ENCODE measurements at places on chromosomes 12 and 14.
A peak's percentile ranks its signal among the peaks of the same experiment; 100 is the strongest.

GRCh38 chr12:128571906-128572810 lies 251.6 kb downstream of the SLC15A4 start:
- no peak for DNase-seq

DNA sequence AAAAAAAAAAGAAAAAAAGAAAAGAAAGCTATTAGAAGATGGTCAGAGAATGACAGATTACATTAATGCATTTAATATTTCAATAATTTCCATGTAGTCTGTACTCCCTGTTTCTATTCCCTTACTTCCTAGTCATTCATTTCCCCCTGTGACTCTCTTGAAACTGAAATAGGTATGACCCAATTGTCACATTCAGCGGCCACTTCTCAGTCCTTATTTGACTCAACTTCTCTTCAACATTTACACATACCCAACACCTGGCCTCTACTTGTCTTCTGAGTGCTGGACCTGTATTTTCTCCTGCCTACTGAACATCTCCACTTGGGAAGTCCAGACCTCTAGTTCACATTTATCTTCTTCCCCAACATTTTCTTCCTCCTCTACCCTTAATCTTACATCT lies 7.2 kb downstream of the EEA1 start:
- no peak for DNase-seq

DNA sequence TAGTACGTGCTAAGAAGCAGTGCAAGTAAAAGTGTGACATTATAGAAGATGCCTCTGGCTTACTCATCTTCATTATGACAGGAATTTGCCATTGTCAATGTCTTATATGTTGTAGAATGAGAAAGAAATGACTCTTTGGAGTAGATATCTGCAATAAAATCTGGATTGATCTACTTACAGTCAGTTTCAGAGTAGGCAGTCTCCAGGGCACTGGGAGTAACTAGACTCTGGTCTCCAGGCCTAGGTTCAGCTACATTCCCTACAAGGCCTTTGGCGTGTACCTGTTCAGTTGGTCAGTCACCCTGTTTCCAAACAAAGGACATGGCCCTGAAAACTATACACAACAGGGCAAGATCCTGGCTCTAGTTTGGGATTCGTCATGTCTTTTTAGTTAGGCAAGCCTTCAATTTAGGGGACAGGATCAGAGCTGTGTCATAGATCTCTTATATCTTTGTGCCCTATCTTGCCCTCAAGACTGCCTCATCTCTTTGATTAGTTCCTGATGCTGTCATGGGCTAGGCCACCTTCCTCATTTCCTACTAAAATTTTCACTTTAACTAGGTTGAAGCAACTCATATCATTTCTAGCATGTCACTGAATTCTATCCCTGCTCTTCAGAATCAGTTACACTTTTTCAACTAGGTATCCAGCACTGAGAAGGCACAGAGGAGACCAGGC lies 410.0 kb downstream of the RAD51B start:
- no peak for DNase-seq

GRCh38 chr12:43550831-43551271 lies 1.2 kb downstream of the ADAMTS20 start:
- no peak for DNase-seq

DNA sequence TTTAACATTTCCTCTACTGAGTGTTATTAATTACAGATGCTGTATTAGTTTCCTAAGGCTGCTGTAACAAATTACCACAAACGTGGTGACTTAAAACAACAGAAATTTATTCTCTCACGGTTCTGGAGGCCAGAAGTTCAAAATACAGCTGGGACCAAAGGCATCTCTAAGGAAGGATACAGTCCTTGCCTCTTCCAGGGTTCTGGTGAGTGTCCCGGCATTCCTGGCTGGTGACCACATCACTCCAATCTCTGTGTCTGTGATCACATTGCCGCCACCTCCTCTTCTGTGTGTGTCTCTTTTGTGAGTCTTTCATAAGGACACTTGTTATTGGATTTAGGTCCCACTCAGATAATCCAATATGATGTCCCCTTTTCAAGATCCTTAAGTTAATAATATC lies 85.1 kb upstream of the CCDC198 start:
- DNase-seq: no peak

- DNase-seq: no peak
Observed at GRCh38 chr12:117031843-117032592, 67.2 kb downstream of the TESC start.

DNA sequence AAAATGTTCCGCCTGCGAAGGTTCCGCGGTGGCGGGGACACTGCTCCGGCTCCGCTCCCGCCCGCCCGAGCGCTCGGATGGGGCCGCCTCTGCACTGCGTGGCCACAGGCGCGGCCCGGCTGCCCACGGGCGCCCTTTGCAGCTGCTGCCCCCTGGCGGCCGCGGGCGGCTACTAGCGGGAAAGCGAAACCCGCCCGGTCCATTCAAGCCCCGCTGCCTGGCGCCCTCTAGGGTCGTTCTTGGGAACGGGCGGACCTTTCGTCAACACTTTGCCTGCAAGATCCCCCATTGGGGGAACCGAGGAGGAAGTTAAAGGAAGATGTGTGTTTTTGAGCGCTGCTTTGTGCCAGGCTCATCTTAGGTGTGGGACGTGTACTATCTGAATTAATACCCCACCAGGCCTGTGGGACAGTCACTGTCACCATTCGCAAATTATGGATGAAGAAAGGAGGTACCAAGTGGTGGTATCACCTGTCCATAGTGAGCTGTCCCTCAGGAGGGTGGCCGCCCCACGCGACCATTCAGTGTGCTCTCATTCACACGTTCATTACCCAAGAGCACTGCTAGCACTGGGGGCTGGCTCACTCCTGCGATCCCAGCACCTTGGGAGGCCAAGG lies 19.4 kb downstream of the GPR132 start:
- DNase-seq: peak; percentile 80

DNA sequence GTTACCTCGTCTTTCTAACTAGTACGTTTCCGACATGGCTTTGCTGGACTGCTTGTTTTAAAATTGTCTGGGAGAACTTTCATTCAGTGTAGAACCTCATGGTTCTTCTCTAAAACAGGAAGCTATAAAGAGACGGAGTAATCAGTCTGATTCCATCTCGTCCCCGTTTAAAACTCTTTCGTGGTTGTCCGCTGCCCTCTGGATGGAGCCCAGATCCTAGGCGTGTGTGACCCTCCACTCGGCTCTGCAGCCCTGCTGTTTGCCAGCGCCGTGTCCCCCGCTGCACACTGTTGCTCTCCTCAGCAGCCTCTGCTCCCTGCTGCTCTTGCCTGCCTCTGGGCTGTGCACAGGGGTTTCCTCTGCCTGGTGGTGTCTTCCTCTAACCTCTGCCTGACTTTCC lies 50.2 kb downstream of the SLC8B1 start:
- no peak for DNase-seq

DNA sequence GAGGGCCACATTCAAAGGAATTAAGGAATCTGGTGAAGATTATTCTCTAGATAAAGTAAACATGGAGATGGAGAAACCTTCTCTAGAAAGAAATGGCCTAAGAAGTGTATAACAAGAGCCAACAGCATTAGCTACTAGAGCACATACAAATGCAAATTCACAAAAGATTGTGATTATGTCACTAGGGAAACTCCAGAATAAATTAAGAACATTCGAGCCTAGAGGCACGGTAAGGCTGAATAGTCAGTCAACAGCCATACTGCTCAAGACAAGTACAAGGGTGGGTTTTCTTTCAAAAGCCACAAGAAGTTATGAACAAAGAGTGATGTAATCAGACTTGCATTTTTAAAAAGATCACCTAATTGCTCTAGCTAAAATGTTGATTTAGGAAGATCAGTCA lies 25.4 kb downstream of the PPP4R3A start:
- DNase-seq: no peak

DNA sequence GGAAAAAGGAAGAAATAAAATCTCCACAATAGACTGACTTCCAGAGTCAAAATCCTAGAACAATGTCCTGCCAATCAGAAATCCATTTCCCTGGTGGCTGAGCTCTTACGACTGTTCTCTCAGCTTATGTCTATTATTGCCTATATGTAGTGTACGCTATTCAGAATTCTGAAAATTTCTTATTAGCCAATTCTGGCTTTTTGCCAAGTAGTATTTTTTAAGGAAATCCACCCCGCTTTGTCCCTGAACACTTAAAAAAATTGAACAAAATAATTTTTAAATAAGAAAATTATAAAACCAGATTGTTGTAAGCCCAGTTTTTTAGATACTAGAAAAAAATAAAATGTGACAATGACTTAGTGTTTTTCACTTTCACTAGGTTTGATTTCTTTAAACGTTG lies 143.0 kb downstream of the KCNA5 start:
- no peak for DNase-seq

- peak; percentile 7 for DNase-seq
Observed at GRCh38 chr12:1130164-1130563, 139.1 kb downstream of the ERC1 start.

DNA sequence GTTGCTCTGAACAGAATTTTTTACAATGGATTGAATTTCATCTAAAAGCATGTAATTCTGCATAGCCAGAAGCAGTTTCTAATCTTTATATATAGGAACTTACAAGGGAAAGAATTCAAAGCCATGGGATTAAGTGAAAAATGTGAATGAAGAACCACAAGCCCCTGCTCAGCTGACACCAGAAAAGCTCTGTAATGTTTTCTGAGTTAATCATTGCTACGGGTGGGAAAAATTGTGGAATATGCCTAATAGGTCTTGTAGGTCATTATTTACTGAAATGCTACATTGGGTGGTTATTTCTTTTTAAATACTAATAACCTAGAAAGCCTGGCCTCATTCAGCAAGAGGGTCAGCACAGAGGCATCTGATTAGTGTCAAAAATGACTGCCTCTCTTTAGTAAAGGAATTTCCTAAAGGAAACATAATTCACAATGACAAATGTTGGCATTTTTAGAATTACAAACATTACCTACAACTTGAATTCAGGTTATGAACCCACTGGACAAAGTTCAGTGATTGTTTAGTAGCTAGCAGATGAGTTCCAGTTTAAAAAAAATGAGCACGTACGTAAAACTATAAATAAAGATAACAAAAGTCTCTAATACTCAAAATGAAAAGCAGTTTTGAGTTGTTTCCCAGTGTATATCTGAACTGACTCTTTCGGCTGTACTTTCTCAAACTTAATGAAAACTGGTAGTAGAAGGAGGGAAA lies 75.3 kb downstream of the BMP4 start:
- DNase-seq: peak; percentile 73

- no peak for DNase-seq
Observed at GRCh38 chr14:93733631-93734030, 54.7 kb downstream of the PRIMA1 start.

GRCh38 chr12:51242120-51242519 lies 3.5 kb downstream of the DAZAP2 start:
- no peak for DNase-seq

DNA sequence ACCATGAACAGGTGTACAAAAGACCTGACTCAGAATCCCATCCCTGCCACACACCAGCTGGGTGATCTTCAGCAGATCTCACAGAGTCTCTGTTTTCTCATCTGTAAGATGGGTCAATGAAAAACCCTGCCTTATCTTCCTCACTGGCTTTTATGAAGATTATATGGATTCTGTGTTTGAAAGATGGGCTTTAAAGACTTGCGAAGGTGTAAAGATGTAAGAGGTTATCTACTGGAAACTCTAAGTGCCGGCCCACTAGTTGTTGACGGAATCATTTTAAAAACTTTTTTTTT lies 15.3 kb upstream of the ANKRD33 start:
- no peak for DNase-seq

DNA sequence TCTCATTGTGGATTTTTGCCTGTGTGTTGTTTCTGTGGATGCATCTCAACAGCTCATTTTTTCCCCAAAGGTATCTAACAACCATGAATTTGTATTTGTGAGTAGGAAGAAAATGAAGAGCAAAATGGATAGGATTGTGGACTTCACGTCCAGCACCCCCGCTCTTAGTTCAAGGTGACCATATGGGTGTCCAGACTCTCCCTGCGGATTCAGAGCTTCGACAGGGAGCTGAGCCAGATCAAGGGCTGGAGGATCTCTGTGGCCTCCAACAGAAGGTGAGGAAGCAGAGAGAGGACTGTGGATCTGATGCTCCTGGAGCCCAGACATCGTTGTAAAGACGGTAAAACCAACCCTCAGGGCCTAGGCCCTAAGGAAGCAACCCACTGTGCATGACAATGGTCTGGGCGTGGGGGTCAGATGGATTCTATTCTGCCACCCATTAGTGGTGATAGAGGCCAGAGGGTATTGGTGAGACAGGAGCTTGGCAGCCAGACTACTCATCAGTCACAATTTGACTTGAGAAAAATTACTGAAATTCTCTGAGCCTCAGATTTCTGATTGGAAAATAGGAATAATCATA lies 659.7 kb upstream of the TMEM132C start:
- DNase-seq: no peak

DNA sequence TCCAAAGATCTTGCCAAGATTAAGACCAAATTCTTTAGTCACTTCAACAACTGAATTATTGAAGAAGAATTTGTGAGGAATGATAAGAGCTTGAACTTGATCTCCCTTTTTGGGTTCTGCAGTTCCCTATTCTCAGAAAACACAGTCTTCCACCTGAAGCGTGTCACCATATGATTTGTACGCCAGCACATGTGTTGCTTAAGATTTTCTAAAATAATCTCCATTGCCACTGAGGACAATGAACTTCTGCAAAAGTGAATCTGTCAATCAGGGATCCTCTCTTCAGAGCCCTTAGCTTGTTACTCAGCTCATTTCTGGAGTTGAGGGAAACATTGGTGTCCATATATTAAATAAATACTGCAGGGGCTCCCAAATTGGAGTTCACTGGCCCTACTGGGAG lies 4.2 kb upstream of the SPIC start:
- DNase-seq: no peak

GRCh38 chr12:124481772-124482566 lies 85.4 kb downstream of the NCOR2 start:
- no peak for DNase-seq

- DNase-seq: no peak
Observed at GRCh38 chr12:62712681-62713573, 222.0 kb downstream of the PPM1H start.

DNA sequence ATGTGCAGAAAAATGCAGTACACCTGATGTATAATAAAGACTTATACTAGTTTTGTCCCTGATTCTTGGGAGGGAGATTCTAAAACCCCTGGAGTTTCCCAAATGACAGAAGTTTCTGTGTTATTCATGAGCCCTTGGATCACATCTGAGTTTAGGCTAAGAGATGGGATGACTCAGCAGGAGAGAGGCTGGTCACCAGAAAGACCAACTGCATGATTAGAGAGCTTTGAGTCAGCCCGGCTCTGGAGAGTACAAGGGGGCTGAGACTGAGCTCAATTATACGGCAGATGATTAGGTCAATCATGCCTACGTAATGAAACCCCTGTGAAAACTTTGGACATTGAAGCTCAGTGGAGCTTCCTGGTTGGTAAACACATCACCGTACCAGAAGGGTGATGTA lies 174.2 kb downstream of the SSPN start:
- DNase-seq: peak; percentile 83

GRCh38 chr14:35122696-35123387 lies 490 bp downstream of the PRORP start:
- DNase-seq: no peak

DNA sequence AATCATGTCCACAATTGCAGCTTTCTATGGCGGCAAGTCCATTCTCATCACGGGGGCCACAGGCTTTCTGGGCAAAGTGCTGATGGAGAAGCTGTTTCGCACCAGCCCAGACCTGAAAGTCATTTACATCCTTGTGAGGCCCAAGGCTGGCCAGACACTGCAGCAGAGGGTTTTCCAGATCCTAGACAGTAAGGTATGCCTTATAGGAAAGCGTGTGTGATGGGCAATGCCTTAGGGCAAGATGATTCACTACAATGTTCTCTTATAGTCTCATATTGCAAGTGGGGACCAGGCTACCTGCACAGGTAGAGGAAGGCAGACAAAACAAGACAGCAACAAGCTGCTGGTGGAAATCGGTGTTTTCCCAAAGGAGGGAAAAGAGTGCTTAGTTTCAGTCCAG lies 110.5 kb downstream of the ERGIC2 start:
- no peak for DNase-seq
